ENCODE measurements at places on chromosomes 11 and 22.

DNA sequence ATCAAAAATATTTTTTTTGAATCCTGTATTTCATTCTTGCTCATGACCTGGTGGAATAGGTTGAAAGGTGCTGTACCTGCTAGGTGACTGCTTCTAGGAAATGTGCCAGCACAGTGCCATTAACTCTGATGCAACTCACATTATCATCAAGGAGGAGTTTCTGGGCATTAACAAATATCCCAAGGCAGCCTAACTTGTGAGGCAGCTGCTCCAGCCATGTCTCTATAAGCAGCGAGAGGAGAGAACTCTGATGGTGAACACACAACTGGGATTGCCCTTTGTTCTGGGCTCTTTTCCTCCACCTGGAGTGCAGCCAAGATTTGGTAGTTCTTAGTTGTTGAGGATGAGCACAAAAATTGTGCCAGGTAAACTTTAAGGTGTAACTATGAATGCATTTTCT, 25.6 kb downstream of the HEPHL1 start:
- DNase-seq, result no peak

DNA sequence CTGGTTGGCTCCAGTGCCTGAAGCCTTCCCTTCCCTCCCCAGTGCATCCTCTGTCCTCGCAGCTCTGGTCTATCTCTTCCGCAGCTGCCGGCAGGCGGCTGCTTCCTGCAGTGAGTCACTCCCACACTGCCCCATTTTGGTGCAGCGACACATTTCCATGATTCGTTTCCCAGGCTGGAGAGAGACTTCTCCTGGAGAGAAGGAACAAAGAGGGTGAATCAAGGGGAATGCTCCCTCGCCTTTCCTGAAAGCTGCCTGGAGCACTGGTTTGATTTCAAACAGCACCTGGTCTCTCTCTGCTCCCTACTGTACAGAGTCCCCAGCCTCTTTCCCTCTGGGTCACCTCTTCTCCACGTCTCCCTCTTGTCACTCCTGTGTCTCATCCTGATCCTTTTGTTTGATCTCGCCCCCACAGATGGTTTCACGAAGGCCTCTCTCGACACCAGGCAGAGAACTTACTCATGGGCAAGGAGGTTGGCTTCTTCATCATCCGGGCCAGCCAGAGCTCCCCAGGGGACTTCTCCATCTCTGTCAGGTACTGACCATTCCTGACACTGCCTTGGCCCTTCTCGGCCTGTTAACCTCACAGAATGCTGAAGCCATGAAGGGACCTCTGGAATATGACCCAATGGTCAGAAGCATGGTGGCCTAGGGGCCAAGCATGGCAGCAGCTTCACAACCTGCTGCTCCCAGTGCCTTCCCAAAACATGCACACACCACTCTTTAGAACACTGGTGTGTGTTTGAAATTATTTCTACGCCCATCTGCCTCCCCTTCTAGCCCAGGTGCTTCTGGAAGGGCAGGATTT, at the start of gene TMA7B:
Gene TMA7B, plus strand, starts transcription at position 758 of the 808 bp plus-strand sequence. CDS start 3,978 bp downstream, outside the sequence.
- peak; percentile 21 for DNase-seq

DNA sequence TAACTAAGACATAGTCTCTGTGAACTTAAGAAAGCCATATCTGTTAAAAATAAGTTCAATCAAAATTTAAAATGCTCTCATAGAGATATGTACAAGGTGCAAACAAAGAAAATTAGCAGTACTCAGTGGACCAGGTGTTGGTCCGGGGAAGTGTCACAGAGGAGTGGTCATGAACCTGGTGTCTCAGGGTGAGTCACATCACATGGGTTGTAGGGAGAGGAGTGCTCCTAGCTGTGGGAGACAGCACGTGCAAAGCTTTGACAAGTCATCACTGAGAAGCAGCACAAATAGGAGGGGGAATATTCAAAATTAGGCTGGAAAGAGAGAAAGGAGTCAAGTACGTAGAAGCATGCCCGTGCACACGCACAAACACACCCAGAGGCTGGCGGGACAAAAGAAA, 438.1 kb downstream of the NTM start:
- DNase-seq, result no peak

DNA sequence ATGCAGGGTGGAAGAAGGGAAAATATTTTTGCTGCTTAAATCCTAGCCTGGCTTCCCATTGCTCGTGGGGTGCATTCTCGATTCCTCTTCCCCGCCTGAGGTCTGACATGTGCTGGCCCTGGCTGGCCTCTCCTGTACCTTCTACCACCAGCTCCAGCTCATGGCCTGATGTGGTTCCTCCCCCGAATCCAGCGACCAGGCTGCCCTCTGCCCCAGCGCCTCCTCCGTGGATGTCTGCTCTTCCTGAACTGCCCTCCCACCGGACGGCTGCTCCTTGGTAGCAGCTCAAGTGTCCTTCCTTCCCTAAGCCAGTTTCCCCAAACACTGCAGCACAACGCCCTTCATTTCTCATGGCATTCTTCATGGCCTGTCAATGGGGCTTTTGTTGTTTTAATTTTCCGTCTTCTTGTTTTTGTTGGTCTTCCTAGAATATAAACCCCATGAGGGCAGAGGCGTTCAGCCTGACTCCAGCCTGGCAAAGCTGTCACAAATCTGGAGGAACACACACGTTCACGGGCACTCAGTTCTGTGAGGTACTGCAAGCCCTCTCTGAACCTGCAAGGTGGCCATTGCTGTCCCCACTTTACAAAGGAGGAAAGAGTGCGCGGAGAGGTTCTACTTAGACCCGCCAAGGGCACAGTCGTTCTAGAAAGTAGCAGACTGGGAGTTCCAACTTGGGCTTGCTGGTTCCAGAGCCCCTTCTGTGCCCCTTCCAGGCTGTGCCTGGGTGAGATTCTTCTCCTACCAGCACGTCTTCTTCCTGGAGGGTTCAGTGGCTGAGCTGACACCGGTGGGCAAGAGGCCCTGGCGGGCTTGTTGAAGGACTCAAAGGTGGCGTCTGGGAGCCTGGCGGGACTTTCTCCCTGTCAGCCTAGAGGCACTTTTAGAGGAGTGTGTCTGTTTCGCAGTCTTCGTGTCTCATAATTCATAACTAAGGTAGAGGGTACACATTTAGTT, 953 bp upstream of the LRP5 start:
- DNase-seq, result no peak

DNA sequence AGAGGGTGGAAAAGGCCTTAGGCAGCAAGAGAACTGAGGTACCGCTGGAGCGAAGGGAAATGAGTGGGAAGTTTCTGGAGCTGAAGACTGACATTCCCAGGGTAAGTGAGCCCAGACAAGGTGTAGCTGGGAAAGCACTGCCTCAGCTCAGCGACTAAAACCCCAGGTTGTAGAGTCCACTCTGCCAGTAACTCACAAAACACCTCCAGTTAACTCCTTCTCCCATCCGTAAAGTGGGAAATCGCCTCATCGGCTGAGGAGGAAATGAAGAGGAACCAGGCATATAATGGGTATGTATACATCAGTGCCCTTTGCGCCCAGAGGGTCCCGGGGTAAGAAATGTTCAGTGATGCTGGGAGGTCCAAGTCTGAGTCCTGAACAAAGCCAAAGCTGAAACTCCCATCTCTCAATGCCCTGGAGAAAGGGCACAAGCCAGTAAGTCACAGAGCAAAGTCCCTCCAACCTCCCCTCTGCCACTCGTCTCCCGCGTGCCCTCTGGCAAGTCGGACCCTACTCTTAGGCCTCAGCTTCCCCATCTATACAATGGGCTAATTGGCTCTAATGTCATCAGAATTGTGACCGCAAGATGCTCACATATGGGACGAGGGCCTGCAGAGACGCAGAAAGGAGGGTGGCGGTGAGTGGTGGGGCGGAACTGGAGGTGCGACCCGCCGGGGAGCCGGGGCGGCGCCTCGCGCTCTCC, 588 bp downstream of the VPS37C start:
- DNase-seq, result no peak

GRCh38 chr22:38783095-38783615, 10.8 kb downstream of the DNAL4 start:
- no peak for DNase-seq

DNA sequence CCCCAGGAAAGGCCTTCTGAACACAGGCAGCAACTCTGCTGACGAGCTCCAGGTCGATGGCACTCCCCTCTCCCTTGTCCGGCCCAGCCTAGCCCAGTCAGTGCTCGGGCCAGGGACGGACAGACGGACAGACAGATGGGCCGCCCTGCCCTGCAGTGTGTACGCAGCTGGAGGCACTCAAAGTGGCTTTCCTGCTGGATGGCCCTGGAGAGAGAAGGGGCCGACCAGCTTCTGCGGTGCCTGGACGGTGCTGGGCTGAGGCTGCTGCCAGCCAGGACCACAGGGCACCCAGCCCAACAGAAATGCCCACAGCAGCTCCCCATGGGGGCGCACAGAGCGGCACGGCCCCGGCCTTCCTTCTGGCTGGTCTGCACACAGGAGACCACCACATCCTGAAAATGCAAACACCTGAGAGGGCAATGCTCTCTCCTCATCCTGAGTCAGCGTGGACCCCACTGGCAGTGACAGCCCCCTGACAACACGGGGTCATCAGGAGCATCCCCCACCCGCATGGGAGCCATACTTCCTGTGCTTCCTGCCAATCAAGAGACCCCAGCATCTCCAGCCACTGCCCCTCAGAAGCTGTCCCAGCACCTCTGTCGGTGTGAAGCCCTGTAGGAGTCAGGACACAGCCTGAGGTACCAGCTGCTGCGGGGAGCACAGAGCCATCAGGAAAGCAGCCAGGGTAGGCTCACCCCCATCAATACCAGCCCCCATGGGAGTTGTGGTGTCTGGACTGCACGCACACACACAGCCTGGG, 692 bp upstream of the MOB2 start:
- DNase-seq, result no peak

DNA sequence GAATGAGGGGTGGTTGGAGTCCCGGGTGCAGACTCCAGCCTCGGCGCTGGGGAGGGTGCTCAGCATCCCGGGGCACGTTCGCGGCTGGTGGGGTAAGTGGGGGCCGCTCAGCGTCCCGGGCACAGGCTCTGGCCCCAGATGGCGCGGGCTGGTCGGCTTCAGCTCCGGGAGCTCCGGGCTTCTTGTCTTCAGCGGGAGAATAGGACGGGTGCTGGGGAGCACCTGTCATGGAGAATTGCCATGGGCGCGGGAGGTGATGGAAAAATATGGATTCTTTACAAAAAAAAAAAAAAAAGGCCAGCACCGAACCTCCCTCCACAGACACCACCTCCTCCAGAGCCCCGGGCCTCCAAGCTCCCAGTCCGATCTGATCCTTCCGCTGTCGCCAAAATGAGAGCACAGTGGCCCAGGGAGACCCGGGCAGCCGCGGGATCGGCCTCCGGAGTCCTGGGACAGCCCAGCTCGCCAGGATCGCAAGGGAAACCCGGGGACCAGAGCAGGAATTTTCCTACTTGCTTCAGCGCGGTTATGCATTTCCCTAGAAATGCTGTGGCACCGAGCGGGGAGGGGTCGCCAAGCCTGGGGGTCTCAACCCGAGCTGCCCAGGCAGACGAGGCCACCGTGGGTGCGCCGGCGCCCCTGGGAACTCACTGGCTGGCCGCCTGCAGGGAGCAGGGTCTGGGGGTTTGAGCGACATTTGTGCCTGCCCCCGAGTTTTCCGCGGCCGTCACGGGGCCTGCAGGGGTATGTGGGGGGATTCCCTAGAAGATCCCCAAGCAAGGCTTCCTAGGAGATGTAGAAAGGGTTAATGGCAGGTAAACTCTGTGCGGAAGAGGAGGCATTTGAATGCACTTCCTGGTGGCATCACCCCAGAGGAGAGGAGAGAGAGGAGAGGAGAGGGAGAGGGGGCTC, 1336.9 kb downstream of the BRD1 start:
- DNase-seq, result no peak

DNA sequence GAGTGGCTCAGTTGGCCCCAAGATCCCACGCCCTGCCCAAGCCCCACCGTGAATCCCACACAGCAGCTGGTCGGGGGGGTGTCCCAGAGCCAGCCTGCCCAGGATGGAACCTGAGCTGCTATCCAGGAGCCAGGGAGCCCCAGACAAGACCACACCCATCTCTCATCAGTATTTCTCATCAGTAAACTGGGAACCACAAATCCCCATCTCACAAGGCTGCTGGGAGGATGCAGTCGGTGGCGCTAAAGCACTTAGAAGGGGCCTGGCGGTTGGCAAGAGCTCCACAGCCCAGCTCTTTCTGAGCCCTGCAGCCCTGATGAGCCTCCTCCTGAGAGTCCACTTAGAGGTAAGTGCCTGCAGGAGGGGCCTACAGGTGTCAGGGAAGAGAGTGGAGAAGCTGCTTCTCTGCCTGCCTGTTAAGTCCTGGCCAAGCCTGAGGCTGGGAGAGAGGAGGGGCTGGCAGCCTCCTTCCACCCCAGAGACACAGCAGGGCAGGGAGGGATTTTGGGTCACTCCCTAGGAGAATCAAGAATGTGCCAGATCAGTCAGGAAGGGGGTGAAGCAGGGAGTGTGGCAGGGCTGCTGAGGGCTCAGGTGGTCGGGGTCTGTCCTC, 6.1 kb downstream of the FADS3 start:
- DNase-seq, result no peak

GRCh38 chr22:46240506-46240905, 9.6 kb downstream of the CDPF1 start:
- DNase-seq, result no peak

- no peak for DNase-seq
Measured at GRCh38 chr11:816433-816779, 2.3 kb upstream of the PNPLA2 start.

DNA sequence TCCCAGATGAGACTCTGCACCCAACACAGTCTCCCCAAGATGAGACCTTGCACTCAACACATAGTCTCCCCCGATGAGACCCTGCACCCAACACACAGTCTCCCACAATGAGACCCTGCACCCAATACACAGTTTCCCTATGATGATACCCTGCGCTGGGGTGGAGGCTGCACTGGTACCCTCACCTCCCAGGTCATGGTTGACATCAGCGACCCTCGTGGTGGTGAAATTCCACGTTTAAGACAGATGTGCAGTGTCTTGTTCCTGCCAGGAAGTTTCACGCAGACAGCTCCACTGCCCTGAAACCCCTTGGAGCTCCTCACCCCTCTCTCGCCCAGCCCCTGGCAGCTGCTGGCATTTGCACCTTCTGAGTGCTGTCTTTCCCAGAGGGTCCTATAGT, 9.5 kb downstream of the MUC5AC start:
- no peak for DNase-seq

DNA sequence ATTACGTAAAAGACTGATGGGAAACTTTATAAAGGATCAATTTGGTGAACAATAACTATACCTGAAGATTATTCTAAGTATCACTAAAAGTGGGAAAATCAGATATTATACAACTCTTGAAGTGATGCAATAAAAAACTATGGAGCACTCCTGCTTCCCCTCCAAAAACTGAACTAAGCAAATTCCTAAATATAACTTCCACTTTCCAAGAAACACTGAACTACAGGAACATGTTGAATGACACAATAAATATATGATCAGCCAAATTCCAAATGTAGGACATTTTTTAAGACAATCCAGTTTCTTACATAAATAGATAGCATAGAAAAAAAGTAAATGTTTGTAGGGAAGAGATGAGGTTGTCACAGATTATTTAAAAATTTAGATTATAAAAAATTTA, 102.1 kb upstream of the APOA1 start:
- no peak for DNase-seq

- no peak for DNase-seq
Measured at GRCh38 chr11:13949876-13950275, 12.6 kb upstream of the SPON1 start.

All from stimulated activated naive CD4-positive, alpha-beta T cell treated with Interleukin-2 at 50 U/mL for 16 hours (primary cell).